Mucosa of gallbladder (tissue), 1 donor: ENCODE measurements at places on chromosomes 6 and 20. TPM values are rescaled to one million over a fixed set of nuclear protein-coding genes. Genes with fewer than 3 reads are reported as not detected.

GRCh38 chr6:45400021-45400420 lies 22.3 kb upstream of the SUPT3H start:
- no peak for DNase-seq

GRCh38 chr20:57786304-57786932 lies 76.6 kb upstream of the PMEPA1 start:
- no peak for DNase-seq

GRCh38 chr6:7016226-7016625 lies 91.5 kb upstream of the RREB1 start:
- DNase-seq = no peak

- no peak for DNase-seq
Observed at GRCh38 chr6:108091288-108091687, 16.7 kb upstream of the OSTM1 start.

DNA sequence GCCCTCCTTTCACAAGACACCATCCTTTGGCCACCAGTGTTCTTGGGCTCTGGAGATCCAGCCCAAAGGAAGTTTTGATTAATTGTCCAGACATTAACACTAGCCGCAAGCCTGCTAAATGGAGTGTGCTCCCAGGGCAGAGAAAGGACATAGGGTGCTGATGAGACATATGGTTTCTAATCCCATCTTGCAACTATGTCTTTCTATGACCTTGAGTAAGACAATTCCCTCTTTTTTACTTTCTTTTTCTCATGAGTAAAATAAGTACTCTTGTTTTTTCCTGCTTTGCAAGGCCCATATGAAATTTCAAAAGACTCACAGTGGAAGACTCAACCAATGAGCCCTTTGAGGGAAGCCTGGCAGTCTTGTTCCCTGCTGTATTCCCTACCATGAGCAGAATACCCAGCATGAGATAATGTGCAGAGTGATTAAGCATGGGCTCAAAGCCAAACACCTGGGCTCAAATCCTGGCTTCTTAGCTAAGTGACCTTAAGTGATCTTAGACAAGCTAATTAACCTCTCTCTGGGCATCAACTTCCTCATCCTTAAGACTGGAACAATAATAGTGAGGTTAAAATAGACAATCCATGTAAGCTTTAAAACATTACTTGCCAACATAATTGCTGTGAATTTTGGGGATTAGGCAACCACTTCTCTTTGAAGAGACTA lies at the start of gene WFDC10B:
TSS of gene WFDC10B (minus strand) at position 51 of the 669 bp plus-strand sequence. CDS start 19,027 bp downstream, outside the sequence.
- peak; percentile 21 for DNase-seq

GRCh38 chr6:138036111-138036510 lies 71.1 kb downstream of the PERP start:
- DNase-seq = peak; percentile 16

DNA sequence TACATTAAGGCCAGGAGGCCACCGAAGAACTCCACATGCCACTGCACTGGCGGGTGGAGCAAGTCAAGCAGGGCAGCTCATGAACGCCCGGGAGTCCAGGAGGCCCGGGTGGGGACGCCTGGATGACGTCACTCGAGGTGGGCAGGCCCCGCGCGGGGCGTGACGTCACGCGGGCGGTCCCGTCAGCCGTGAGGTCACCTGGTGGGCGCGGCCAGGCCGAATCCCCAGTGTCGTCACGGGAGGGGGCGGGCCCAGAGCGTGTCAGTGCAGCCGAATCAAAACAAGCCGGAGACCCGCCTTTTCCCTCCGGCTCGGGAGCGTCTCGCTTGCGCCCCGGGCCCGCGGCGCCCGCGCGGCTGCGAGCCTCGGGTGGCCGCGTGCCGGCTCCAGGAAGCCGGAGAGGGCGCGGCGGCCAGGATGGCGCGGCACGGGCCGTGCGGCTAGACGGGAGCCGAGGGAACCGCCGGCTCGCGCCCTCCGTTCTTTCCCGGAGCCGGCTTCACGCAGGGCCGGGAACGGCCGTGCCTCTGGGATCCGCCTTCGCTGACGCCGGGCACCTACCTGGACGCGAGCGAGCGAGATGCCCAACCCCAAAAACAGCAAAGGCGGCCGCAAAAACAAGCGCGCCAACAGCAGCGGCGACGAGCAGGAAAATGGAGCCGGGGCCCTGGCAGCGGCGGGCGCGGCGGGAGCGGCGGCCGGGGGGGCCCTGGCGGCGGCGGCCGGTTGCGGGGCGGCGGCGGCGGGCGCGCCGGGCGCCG lies at the start of gene HECA:
TSS of gene HECA (plus strand) at position 264 of the 761 bp plus-strand sequence. CDS start at position 581, 317 bp downstream.
- DNase-seq = peak; percentile 98

DNA sequence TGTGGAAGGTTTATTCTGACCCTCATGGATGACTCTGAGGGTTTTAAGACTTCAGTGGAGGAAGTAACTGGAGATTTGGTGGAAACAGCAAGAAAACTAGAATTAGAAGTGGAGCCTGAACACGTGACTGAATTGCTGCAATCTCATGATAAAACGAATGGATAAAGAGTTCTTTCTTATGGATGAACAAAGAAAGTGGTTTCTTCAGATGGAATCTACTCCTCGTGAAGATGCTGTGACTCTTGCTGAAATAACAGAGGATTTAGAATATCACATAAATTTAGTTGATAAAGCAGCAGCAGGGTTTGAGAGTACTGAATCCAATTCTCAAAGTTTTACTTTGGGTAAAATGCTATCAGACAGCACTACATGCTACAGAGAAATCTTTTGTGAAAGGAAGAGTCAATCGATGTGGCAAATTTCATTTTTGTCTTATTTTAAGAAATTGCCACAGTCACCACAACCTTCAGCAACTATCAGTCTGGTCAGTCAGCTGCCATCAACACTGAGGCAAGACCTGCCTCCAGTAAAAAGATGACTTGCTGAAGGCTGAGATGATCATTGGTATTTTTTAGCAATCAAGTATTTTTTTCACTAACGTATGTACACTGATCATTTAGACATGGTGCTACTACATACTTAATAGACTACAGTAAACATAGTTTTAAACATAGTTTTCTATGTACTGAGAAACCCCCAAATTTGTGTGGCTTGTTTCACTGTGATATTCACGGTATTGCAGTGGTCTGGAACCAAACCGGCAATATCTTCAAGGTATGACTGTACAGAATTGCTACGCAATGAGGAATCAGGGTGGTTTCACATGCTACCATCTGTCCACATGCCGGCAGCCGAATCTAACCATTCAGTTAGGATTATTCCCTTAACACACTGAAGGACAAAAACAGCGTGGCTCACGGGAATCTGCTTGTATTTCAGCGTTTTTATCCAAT lies 149.0 kb downstream of the MYB start:
- no peak for DNase-seq

DNA sequence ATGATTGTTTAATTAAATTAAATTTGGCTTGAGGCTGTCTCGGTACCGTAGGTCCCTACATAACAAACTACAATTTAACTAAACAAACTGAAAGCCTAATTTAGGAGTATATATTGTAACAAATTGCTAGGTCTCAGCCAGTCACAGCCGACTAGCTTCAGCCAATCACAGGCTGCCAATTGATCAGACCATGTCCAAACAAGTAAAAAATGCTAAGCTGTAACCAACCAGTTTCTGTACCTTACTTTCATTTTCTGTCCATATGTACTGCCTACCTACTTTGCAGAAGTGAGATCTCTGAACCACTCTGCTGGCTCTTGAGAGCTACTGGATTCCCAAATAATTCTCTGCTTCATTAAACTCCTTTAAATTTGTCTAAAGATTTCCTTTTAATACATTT lies 648.0 kb upstream of the GJE1 start:
- DNase-seq = no peak

DNA sequence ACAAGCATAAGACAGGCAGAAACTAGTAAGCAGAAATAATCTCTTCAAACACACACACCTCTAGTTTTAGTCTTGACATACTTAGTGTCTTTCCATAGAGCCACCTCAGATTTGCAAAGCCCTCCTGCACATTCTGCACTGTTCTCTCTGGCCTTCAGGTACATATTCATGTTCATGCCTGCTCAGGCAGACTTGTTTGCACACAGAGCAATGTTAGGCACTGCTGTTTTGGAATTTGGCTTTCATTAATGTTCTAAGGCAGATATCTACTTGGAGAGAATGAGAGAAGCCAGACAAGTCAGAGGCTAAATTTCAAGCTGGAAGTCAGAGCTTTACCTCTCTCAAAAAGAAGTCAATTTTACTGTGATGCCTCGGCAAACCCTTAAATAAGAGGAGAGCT lies 21.3 kb upstream of the DST start:
- DNase-seq = no peak

DNA sequence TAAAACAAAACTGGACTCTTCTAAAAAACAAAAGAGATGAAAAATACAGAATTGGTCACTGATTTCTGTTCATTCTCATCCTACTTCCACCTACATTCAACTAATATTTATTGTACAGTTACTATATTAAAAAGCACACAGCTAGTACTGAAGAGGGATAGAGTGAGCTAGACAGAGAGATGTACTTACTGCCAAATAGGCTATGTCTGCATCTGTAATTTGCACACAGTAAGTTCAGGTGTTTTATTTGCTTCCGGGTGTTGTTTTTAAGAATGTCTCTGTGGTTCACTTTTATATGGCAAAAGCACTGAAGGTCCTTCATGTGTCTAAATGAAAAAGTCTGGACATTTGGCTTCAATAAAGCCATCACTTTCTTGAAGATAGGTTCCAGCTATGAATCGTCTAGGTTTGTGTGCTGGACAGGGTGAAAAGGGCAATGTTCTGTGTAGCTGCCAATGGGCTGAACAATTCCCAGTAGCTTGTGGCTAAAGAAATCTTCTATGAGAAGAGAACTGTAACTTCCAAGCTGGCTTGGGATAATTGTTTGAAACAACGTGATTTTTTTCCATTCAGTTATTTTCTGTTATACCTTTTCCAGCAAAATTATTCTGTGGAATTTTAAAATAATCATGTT lies 47.3 kb downstream of the EPB41L2 start:
- DNase-seq = no peak

DNA sequence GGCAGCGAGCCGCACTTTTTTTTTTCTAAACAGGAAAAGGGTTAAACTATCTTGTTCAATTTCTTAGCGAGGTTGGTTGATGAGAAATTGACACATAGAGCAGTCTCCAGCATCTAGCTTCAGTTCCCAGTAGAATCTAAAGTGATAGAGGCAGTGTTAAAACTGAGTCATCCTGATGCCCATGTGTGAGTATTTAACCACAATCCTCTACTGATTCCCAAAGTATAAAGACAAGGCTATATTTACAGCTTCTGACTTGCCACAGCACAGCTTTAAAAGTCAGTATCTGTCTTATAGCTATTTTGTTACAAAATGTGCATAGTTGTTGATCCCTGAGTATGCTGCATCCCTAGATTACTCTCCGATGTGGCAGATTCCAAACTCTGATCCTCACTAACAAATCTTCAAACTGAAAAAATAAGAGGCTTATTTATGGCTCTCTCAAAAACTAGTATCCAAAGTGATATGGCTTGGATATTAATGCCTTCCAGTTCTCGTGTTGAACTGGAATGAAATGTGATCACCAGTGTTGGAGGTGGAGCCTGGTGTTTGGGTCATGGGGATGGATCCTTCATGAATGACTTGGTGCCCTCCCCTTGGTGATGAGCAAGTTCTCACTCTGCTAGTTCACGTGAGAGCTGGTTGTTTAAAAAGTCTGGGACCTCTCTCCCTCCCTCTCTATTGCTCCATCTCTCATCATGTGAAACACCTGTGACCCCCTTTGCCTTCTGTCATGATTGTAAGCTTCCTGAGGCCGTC lies 13.1 kb upstream of the POPDC3 start:
- no peak for DNase-seq

DNA sequence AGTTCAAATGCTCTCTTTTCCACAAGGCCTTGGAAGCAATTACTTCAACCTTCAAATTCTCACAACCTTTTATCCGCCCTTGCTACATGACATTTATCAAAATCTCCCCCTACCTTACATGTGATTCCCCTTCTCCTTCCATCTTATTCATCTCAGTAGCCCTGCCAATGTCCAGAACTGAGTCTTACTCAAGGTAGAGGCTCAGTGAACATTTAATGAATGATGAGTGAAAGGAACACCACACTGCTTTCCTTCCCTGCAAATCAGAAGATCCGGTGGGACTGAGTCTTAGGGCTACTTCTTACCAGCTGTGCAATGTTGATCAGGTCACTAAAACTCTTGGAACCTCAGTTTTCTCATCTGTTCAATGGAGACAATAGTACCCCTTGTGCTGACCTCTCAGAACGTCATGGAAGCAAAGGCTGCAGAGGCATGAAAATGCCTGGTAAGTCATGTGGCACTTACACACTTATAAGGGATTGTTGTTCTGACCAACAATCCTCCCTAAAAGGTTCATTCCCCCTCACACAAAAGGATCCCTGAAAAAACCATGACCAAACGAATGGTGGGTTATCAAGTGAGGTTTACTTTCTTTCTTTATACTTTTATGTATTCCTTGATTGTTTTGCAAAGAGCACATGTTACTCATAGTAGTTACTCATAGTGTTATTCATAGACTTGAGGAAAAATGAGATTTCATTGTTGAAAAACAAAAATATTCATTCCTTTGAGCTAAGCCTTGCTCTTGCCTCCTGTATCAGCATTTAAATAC lies 6.5 kb downstream of the MDGA1 start:
- no peak for DNase-seq

DNA sequence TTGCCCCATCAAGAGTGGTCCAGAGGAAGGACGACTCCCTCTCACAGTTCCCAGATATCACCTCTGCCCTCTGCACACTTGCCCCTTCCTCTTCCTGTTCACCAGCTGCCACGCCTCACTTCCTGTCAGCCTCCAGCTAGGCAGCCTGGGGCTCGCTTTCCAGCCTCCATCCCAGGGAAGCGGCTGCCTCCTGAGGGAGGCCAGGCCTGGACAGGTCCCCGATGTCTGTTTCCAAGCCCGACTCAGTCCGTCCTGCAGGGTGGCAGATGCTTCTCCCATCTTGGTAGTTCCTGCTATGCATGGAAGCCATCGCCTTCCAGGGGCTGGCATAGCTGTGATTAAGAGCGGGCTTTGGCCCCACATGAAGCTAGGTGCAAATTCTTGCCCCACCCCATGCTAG lies 233.5 kb upstream of the PMEPA1 start:
- no peak for DNase-seq

DNA sequence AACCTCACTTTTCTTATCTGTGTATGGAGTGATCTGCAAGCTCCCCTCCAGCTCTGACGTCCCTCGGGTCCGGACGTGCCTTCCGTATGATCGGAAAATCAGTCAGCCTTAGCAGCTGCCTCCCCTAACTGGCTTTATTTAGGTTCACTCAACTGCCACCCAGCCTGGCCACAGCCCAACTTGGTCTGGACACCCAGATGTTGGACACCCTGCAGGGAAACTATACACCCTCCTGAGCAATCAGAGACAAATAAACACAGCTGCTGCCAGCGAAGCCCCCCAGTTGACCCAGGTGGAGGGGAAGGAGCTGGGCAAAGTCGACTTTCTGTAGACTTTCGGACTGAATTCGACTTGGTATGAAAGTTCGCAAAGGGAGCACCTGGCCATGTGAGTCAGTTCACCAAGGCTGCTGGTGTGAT lies 28.9 kb downstream of the TBC1D7 start:
- DNase-seq = no peak

GRCh38 chr6:52191824-52192223 lies 5.6 kb downstream of the IL17A start:
- no peak for DNase-seq

GRCh38 chr20:1188347-1188746 lies 3.6 kb upstream of the TMEM74B start:
- DNase-seq = no peak

- DNase-seq = no peak
Observed at GRCh38 chr6:148435386-148435785, 92.7 kb downstream of the SASH1 start.

Gene MCHR2
- total RNA-seq = not detected

Gene CENPB
- total RNA-seq = 109 TPM

Gene LGSN
- 0.06 TPM for total RNA-seq

Gene LRRC73
- total RNA-seq = 7.0 TPM

Gene SLC35F1
- total RNA-seq = 1.1 TPM

Gene COL9A3
- 3.6 TPM for total RNA-seq

Gene DUSP15
- 2.8 TPM for total RNA-seq

Gene GSTA1
- total RNA-seq = 382 TPM

Gene DZANK1
- 3.3 TPM for total RNA-seq

Gene EDN1
- total RNA-seq = 6.5 TPM

Gene LTA
- total RNA-seq = 1.9 TPM
